ENCODE measurements at places on chromosomes 3 and 15. TPM values are rescaled to one million over a fixed set of nuclear protein-coding genes. Genes with fewer than 3 reads are reported as not detected.

DNA sequence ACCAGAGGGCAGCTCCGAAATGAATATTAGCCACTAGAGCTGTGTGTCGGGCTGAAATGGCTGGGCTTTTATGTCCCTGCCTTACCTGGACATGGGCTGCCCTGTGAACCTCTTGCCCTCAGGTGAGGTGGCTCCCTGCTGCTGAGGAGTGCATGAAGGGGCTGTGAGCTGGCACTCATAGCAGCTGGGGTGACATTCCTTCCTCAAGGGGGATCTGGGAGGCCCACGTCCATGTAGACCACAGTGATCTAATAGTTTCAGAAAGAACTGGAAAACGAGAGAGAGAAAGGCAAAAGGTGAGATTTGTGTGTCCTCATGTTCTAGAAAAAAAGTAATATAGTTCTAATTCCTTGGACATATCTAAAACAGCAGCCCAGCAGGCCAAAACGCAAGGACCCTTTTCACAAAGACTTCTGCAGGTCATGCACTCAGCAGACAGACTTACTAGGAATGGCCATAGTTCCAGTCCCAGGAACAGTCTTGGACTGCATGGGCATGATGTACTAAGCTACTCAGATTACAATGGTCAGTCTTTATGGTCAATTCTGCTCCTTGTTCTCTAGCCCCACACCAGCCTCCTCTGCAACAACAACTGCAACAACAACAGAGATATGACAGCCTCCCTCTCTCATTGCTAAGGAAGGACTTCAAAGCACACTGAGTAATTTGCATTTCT, 10.8 kb upstream of the SLC24A5 start:
- DNase-seq, result no peak

DNA sequence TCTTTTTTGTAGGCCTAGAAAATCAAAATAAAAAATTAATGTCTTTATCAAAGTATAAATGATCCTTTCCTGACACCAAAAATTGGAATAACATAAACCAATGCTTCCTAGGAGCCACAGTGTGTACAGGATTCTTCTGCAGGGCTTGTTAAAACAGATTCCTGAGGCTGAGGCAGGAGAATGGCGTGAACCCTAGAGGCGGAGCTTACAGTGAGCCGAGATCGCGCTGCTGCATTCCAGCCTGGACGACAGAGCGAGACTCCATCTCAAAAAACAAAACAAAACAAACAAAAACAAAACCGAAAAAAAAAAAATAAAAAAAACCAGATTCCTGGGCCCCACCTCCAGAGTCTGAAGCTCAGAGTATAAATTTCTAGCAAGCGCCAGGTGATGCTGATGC, 78.0 kb downstream of the PEX5L start:
- no peak for DNase-seq

GRCh38 chr3:131802029-131802428, 232.8 kb downstream of the CPNE4 start:
- DNase-seq, result no peak

MAN2C1 gene
- total RNA-seq, result 94.3 TPM

GRCh38 chr3:36312351-36312750, 68.0 kb upstream of the STAC start:
- no peak for DNase-seq

- DNase-seq, result no peak
Measured at GRCh38 chr3:149245738-149246451, 24.3 kb upstream of the CP start.

DNA sequence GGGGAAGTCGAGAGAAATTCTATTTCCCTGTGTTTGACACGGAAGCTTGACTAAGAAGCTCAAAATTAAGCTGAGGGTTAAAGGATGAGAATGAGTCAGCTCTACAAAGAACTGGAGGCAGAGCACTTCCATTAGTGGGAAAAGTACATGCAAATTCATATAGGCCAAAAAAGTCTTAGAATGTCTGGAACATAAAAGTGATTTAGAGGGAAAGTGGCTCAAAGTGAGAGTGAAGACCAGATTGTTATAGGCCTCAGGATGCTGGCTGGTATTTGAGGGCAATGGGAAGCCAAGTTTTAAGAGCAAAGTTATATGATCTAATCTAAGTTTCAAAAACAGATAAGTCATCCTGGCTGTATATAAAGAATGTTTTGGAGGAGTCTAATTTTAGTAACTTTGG, 857.3 kb downstream of the NAALADL2 start:
- DNase-seq, result no peak

SLC9C1 gene
- not detected for total RNA-seq

DNA sequence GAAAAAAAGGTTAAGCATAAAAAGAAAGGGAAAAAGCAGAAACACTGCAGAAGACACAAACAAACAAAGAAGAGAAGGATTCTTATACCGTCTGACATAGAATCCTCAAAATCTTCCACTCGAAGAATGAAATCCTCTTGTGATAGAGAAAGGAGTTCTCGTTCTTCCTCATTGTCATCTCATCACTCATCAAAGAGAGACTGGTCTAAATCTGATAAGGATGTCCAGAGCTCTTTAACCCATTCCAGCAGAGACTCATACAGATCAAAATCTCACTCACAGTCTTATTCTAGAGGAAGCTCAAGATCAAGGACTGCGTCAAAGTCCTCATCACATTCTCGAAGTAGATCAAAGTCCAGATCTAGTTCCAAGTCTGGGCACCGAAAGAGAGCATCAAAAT, 16.5 kb upstream of the ZBTB47 start:
- DNase-seq, result no peak

Measured in PC-9 (cell line).